ENCODE measurements at places on chromosomes 13 and 19.

GRCh38 chr13:103803349-103803748 lies 737.1 kb upstream of the SLC10A2 start:
- DNase-seq: no peak

- no peak for DNase-seq
Measured at GRCh38 chr13:26325876-26326275, 71.9 kb downstream of the CDK8 start.

GRCh38 chr19:39377373-39378362 lies 13.2 kb downstream of the PAF1 start:
- no peak for DNase-seq

DNA sequence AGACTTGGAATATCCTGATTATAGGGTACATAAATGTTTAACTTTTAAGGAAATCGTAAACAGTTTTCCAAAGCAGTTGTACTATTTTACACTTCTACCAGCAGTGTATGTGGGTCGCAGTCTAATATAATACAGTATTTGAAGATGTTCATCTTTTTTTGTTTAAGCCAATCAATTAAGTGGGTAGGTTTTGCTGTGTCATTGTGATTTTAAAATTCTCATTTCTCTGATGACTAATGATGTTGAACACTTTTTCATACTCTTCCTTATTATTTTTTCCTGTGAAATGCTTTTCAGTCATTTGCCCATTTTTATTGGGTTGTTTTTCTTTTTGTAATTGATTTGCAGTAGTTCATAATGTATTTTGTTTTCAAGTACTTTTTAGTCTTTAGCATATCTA lies 2689.7 kb downstream of the PCDH9 start:
- DNase-seq: no peak

GRCh38 chr13:26060357-26060756 lies 8.5 kb upstream of the SHISA2 start:
- DNase-seq: no peak

GRCh38 chr13:35617420-35617819 lies 140.9 kb upstream of the MAB21L1 start:
- no peak for DNase-seq

Measured in stimulated activated CD4-positive, alpha-beta T cell treated with anti-CD3 and anti-CD28 coated beads, Interleukin-12 subunit alpha, Interleukin-12 subunit beta, amount 100 ng/mL, for 24 hours (primary cell).